CD4-positive, alpha-beta T cell treated with Interleukin-21 for 1 hour (primary cell): ENCODE measurements at places on chromosomes 1 and 21.

DNA sequence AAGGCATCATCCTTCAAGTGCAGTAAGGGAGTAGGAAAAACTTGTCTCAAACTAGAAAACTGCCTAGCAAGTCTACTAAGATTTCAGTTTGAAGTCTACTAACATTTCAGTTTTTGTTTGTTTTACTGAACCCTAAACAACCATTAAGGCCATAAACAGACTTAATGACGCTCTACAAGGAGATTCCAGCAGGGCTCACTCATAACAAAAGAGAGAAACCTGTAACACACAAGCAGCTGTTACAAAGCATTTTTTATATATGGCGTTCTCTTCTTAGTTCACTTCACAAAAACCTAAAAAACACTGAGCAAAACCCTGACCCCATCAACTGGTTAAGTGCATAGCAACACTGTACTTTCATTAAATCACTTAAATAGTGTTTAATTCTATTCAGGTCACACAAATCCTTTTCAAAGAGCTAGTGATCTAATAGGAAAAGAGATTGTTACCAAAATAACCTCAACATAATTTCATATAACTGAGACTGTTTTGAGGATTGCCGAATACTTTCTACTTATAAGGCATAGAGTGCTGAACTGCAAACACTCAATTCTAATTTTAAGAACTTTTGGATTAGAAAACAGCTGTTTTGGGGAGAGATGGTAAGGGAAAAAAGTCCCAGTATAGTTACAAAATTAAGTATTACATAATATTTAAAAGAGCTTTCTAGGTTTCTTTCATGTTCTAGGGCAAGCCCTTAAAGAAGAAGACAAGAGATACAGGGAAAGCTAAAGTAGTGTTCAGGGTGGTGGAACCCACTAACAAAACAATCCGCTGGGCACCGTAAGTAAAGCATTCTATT lies 1.4 kb downstream of the B3GALNT2 start:
- no peak for DNase-seq

GRCh38 chr1:219660666-219661463 lies 48.0 kb upstream of the ZC3H11B start:
- peak; percentile 18 for DNase-seq

DNA sequence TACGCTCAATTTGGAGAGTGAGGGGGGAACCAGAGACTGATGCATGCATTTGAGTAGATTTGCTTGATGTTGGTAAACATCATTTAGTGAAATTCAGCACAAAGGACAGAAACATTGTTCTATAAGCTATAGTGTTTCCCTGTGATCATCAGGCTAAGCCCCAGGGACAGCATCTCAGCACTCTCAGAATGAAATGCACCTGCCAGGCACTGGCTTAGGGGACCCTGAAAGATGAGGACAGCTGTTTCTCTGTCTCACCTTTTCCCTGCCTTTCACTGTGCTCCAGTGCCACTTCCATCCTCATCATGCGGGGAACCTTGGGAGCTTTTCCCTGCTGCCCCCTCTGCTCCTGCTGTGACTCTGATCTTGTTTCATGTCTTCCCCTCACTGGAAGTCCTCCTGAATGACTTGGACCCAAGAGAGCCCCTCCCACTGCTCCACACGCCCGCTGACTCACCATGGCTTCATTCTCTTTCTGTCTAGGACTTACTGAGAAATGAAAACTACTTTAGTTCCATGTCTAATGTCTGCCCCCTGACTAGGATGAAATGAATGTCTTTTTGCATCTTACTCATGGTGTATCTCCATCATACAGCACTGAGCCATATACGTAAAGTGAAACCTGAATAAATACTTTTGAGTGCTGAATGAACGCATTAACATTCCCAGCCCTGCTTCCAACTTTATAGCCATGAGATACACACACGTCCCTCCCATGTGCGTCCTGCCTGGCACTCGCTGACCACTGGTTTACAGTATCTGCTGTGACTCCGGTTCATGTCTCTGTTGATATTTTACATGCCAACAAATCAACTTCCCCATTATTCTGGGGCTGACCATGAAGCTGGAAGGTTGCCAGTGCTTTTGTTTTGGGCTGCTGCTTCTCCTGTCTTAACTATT lies 182.0 kb downstream of the PCP4 start:
- DNase-seq, result no peak

DNA sequence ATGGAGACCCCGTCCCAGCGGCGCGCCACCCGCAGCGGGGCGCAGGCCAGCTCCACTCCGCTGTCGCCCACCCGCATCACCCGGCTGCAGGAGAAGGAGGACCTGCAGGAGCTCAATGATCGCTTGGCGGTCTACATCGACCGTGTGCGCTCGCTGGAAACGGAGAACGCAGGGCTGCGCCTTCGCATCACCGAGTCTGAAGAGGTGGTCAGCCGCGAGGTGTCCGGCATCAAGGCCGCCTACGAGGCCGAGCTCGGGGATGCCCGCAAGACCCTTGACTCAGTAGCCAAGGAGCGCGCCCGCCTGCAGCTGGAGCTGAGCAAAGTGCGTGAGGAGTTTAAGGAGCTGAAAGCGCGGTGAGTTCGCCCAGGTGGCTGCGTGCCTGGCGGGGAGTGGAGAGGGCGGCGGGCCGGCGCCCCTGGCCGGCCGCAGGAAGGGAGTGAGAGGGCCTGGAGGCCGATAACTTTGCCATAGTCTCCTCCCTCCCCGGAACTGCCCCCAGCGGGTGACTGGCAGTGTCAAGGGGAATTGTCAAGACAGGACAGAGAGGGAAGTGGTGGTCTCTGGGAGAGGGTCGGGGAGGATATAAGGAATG lies 505 bp downstream of the LMNA start:
- peak; percentile 40 for DNase-seq

DNA sequence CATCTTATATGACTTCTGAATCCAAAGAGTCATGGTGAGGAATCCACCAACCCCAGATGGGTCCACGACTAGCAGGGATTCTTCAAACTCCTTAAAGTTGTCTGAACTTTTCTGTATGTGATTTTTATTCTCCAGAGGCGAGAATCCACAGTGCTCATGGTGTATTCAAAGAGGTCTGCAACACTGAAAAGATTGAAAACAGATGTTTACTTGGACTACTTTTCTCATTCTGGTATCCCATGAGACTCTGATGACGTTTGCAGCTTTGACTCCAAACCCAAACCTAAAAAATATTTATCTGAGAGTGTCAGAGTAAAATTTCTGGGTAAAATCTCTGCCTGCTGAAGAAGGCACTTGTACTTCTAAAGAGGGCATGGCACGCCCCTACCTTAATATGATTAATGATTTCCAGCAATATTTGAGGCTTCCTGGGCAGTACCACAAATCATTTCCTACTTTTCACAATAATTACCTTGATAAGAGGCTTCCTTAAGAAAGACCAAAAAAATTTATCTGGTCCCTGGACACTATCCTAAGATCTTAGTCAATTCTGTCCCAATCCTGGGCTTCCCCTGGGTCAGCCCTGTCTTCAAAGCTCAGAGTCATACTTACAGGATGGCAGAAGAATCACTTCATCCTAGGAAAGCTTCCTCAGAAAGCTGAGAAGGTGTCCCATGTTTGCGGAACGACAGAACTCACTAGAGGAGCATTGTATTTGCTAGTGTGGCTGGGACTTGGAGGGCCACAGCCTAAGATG lies 76.5 kb upstream of the MAP10 start:
- DNase-seq, result no peak

DNA sequence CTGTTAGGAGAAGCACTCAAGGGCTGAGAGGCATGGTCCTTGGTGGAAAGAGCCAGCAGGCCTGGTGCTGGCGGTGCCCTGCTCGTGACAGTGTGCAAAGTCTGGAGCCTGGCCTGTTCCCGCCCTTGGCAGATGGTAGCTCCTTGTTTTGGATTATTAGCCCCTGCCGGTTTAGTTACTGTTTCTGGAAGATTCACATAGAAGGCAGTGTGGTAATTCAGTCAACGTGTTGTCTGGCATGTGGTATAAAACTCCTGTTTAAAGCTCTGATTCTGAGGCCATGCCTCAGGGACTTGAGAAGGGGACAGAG lies 6.8 kb downstream of the PKNOX1 start:
- no peak for DNase-seq

- DNase-seq, result no peak
These were observed 783.2 kb upstream of the NEGR1 start for GRCh38 chr1:73065339-73066041.

DNA sequence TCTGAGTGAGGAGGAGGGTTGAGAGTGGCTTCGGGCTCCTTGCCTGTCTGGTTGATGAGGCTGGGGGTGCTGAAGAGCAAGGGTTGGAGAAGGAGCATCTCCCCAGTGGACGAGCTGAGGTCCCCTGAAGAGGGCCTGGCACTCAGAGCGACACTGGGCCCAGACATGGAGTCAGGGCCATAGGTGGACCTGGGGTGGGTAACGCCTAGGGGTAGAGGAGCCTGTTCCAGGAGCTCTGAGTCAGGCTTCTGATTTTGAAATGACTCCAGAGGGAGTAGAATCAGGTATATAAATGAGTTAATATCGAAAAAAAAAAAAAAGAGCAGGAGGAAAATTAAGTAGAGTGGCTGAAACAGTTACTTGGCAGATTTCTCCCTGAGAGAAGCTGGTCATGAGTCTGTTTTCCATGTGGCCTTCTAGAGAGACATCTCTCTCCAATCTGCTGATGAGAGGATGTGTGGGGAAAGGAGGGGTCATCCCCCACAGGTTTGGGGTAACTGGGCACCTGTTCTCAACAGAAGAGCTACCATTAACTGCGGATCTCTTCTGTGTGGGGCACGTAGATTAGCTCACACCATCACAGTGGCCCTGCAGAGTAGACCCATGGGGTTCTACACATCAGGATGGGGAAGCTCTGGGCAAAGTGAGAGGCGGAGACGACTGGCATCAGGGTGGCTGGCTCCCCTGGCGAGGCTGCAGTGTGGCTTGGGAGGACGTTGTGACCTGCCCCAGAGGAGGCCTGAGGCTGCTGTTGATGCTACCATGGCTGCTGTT lies 115.5 kb downstream of the DHRS3 start:
- no peak for DNase-seq

GRCh38 chr1:33022650-33023200 lies 14.0 kb downstream of the AK2 start:
- no peak for DNase-seq

DNA sequence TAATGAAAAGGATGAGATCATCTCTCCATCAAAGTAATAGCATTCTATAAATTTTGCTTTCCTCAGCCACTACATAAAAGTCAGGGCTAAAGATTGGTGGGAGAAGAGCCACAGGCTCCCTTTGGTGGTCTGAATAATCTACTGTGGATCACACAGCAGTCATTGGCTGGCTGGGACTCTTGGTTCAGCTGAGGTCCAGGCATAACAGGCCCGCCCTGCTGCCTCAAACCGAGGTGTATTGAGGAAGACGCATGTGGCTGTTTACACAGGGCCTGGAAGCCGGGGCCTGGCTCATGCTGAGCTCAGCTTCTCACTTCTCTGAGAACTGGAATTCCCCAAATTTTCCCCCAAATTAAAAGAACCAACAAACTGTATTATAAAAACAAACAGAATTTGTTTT lies 139.2 kb downstream of the PTPRC start:
- no peak for DNase-seq

- DNase-seq, result no peak
These were observed 4.3 kb upstream of the BCAR3 start for GRCh38 chr1:93685918-93686317.

DNA sequence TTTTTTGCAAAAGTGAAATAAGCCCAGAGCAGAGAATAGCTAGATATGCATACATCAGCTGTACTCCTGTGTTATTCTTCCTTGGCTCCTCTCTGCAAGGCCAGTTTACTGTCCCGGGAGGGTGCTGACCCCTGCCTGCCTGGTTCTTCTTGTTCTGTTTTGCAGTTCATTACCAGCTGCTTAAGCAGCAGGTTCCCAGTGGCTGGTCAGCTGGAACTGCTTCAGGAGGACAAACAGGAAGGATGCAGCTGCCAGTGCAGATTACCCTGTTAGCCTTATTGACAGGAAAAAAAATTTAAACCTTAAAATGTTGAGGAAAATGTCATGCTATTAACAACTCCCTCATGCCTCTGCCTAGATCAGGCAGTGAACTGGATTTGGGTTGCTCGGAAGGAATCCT lies 16.0 kb upstream of the LRIG2 start:
- DNase-seq, result no peak

DNA sequence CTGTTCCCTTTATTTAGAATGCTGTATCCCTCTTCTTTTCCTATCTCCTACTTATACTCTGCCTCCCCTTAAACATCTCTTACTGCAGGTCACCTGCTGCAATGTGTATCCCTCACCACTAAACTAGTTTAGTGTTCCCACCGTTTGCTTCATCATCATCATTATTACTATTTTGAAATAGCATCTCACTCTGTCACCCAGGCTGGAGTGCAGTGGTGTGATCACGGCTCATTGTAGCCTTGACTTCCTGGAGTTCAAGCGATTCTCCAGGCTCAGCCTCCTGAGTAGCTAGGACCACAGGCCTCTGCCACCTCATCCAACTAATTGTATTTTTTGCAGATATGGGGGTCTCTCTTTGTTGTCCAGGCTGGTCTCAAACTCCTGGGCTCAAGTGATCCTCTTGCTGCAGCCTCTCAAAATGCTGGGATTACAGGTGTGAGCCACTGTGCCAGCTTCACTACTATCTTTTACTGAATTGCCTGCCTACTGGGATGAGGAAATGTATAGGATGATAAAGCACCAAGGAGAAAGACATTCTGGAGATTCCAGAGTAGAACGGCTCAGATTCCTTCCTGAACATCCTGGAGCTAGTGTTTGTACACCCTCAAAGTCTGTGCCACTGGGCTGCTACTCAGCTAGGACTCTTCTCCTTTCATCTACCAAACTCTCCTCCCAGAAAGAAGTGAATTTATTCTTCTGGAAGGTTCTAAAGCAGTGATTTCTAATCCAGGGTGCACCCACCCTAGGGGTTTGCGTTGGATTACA lies 8.6 kb upstream of the IFNAR1 start:
- no peak for DNase-seq

DNA sequence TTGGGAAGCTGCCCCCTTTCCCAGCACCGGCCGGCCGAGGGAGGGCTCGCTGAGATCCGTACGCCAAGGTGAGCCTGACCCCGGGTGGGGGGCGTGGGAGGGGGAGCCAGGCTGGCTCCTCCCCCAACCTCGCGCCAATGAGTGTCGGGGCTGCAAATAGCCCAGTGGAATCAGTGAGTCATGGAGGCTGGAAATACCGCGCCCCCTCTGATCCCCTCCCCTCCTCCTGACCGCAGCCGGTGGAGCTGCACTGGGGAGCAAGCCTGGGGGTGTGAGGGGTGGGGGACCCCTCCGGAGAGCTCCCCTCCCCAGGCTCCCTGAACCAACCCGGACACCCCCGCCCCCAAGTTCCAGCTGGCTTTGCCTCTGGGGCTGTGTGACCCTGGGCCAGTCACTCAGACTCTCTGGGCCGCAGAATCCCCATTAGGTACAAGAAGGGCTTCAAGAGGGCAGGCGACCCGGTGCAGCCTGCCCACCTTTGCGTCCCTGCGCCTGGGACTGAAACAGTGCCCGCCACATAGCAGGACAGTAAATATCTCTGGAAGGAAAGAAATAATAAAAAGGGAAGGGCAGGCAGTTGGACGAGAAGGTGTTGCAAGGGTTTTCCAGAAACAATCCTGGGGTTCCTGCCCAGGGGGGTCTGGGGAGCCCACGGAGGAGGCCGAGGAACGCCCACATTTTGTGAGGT lies 4.5 kb downstream of the HSPB7 start:
- DNase-seq, result peak; percentile 21

DNA sequence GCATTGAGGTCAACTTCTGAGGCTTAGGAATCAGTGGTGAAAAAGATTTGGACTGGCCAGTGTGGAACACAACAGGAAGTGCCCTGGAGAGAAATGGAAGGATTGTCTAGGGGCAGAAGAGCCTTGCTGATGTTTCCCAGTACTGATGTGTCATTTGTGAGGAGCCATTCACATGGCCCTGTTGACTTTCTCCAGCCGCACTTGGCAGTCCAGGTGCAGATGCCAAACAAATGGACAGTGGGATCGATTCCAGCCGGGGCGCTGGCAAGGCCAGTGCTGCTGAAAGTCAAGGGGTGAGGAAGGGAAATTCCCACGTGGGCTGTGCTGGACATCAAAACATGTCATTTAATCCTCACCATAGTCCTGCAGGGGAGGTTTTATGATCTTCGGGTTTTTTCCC lies 4.9 kb upstream of the TRIM63 start:
- no peak for DNase-seq
